ENCODE measurements at places on chromosomes 11 and 22.

DNA sequence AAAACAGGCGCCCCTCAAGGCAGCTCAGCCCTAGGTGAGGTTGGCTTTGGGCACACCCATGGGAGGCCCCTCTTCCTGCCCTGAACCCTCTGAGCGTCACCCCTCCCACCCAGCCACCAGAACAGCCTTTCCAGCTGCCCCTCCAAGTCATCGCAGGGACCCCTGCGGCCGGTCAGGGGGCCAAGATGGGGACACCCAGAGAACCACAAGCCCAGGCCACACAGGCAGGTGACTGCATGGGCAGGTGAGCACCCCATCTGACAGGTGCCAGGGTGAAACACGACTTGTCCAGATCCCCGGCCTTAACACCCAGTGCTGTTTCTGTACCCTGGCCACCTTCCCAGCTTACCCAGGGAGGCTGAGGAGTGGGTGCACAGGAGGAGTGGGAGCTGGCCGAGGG, 24.6 kb upstream of the GRAMD4 start:
- no peak for DNase-seq

GRCh38 chr11:19656140-19656541, 56.5 kb upstream of the NAV2 start:
- DNase-seq = no peak

DNA sequence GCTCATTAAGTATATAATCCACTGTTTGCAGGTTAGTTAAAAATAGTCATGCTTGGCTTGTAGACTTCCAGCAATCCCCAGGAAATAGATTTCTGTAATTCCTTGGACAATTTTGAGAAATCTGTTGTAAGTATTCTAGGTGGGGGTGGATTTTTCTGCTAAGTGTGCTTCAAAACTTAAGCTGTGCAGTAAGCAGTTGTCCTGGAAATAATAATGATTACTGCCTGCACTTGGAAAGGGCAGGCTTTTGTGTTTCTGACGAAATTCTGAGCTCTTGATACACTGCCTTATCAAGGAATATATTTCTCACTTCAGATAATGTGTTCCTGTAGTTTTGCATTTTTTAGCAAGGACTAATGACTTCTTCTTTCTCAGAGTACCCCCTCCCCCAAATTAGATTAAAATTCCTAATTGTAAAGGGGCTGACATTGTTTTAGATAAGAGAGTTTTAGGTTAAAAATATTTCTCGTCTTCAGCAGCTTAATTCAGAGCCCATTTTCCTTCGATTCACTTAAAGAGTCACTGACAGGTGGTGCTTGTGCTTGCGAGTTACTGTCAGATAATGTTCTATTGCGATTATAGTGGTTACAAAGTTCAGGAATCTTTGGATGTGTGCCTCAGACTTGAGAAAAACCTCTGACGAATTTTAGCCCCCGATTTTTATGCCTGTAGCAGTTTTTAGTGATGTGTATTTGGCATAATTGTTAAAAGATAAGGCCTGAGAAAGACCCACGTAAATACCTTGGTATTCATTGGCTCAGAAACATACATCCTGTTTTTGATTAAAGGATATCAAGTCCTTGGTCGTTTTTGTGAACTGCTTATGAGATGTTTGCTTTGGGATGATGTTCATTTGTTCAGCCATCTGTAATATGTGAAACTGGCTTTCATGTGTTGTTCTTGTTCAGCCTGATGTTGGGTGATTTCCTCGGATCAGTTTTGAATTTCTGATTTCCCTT, 120.5 kb downstream of the HIPK3 start:
- DNase-seq = no peak

DNA sequence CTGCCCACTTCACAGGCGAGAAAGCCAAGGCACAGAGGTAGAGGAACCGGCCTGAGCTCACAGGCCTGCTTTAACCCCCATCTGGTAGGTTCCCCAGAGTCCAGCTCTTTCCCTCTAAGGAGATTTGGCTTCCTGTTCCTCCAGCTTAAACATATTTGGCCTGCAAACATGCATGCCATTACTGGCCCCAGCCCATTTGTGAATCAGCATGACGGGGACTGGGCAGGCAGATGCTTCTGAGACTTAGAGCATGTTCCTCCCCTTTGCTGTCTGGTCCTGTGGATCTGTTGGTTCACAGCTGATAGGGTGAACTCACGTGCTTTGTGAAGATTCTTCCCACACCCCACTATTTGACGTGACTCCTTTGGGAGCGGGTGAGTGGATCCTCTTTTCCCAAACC, 12.6 kb downstream of the CHST1 start:
- no peak for DNase-seq

- no peak for DNase-seq
Observed at GRCh38 chr11:130785380-130786116, 130.7 kb downstream of the SNX19 start.

GRCh38 chr11:121466063-121466794, 13.5 kb upstream of the SORL1-AS1 start:
- no peak for DNase-seq

GRCh38 chr11:70205766-70206165, 2.7 kb downstream of the FADD start:
- DNase-seq = no peak

- DNase-seq = no peak
Observed at GRCh38 chr22:31526270-31526669, 29.9 kb downstream of the SFI1 start.

DNA sequence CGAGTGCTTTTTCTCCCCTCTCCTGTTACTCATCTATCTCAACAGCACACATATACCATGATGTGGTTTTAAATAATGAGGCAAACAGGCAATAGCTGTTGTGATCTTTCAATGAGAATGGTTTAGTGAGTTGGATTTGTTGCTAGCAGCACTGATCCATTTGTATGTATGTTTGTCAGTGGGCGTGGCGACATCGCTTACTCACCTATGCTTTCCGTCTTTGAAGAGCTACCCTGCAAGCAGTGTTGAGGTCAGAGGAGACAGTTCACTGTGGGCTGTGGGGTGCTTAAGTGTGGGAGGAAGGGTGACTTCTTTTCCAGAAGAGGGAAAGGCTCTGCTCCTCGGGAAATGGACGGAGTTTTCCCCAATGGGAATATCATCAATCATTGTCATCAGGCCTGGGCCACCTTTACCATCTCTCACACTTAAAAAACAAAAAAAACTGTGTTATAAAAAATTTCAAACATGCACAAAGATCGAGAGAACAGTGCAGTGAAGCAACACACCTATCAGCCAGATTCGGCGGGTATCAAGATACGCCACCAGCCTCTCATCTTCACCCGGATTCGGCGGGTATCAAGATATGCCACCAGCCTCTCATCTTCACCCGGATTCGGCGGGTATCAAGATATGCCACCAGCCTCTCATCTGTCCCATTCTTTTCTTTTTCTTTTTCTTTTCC, 83.8 kb downstream of the TBC1D22A start:
- no peak for DNase-seq

GRCh38 chr11:63548178-63548577, 11.6 kb downstream of the PLAAT4 start:
- DNase-seq = no peak

GRCh38 chr11:32006799-32007388, 84.0 kb upstream of the RCN1 start:
- DNase-seq = no peak

GRCh38 chr22:28112190-28112544, 193.1 kb upstream of the PITPNB start:
- DNase-seq = no peak

DNA sequence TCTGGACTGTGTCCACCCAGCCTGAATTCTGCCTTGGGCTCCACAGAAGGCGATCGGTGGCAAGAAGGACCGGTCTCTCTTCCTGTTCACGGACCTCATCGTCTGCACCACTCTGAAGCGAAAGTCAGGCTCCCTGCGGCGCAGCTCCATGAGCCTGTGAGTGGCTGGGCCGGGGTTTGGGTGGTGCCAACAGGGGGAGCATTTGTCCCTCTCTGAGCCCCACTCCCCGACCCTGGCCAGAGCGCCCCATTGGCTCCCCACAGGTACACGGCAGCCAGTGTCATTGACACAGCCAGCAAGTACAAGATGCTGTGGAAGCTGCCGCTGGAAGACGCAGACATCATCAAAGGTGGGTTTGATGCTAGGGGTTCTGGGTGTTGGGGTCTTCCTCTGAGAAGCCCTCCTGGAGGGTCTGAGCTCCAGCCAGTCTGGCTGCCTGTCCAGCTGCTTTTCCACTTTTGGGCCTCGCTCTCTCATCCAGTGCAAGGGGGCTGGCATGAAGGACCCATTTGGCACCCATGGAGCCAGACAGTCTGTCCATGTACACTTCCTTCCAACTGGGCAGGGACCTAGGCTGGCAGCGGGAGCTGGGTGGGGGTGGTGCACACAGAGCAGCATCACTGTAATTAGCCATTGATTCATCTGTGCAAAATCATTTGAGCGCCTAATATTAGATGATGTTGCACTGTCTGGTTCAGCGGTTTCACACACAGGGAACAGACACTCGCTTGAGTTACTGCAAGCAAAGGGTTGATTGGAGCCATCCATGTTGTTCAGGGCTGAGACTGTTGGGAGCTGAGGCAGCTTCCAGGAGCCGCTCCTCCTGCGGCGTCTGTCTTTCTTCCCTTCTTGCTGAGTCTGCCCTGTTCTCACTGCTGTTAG, 19.0 kb upstream of the RELT start:
- no peak for DNase-seq

DNA sequence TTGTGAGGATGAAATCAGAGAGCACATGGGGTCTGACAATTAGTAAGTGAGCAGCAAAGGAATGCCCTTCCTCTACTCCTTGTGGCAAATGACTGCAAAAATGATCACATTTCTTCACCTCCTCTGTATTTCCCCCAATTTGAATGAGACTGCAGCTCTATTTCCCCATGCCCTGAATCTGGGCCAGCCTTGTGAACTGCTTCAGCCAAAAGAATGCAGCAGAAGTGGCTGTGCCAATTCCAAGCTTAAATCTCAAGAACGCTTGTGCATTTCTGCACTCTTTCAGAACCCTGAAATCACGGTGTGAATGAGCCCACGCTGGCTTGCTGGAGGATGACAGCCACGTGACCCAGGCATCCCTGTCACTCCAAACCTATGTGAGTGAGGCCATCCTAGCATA, 9.9 kb downstream of the SLC43A3 start:
- DNase-seq = no peak

- no peak for DNase-seq
Observed at GRCh38 chr11:86629045-86629706, 43.2 kb downstream of the ME3 start.

DNA sequence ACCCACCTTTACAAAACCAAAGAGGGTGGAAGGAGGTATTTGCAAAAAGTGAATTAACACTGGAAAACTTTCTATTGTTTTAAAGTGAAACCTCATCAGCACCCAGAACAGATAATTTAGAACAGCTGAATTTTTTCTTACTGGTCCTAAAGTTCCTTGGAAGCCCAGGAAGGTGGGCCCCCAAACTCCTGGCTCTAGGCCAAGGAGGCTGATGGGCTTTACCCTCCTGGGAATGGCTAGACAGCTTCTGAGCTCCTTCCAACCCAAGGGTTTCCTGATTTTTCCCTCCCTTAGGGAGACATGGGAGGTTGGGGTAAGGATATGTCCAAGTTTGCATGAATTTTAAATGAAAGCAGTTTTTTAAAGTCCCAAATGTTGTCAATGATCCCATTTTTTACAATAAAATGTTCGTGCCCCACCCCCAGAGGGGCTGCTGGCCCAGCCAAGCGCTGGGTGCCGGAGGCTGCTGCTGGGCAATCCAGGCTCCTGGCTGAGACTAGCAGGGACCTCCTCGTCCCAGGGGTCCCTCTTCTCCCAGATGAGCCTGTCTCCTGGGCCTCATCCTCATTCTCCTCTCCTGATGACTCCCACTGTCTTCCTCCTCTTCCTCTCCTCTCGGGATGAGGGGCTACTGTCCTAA, 28.4 kb downstream of the RELT start:
- no peak for DNase-seq

DNA sequence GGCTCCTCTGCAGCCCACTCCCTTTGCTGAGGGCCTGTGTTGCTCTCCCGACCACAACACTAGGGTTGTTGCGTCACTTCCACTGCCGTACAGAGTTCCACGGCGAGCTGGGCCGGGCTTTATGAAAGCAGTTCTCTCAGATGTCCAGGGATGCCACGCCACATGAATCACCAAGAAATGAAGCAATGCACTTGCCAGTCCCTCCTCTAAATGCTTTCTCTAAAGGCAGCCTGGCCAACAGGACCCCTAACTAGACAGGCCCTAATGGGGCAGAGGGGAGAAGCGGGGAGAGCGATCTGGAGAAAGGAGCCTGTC, 188.7 kb downstream of the CTTN start:
- DNase-seq = no peak

GRCh38 chr11:2287091-2287490, 14.6 kb downstream of the C11orf21 start:
- DNase-seq = no peak

DNA sequence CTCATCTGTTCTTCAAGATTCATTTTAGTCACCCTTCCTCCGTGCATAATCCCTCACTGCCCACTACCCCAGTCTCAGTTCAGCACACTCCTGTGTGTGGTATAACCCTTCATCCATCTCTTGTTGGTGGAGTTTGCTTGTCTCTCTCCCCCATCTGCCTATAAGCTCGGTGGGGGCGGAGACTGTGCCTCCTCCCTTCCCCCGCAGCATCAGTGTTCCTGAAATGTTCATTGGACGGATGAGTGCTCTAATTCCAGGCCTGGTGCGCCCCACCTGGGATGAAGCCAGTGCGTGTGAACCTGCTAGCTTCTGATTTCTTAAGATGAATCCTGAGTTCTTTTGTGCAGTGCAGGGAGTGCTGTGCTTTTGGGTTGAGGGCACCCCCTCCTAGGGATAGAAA, 100.0 kb downstream of the GRIK4 start:
- no peak for DNase-seq

GRCh38 chr11:44615041-44615755, 49.7 kb downstream of the CD82 start:
- no peak for DNase-seq

DNA sequence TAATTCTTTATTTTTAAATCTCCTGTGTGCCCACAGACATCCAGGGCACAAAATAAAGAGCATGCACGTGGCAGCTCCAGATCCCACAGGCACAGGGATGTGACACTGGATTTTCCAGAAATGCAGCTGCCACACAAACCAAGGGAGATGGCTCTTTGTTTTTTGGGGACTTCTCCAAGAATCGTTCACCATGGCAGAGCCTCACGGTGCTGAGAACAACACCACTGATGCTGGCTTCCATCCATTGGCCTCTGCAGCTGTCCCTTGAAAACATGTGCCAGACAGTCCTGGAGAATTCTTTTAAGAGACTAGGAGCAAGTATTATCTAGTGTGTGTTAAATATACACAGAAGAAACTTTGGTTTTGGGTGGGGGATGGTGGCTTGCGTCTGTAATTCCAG, 108.4 kb upstream of the SLC22A12 start:
- DNase-seq = no peak

DNA sequence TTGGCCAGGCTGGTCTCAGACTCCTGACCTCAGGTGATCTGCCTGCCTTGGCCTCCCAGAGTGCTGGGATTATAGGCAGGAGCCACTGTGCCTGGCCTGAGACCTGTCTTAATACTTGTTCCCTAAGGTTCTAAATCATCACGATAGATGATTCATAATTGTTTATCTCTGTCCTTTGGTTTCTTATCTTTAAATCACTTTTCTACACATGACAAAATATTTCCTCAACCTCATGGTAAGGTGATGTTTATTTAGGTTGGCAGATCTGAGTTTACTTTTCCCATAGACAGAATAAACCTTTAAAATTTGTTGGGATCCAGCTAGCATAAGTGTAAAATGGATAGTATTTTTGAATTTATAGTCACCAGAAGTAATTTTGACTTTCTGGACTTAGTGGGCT, 3.5 kb downstream of the PSMD13 start:
- DNase-seq = no peak

GRCh38 chr11:12174128-12174476, 63.7 kb downstream of the MICAL2 start:
- no peak for DNase-seq

Measured in activated T-cell treated with anti-CD3 and anti-CD28 coated beads for 1 hour (primary cell).